ENCODE measurements at places on chromosomes 4 and X. TPM values are rescaled to one million over a fixed set of nuclear protein-coding genes. Genes with fewer than 3 reads are reported as not detected.

Gene KCND1
- total RNA-seq, result 1.9 TPM

Gene MSANTD1
- total RNA-seq, result 2.0 TPM

Gene EGF
- total RNA-seq, result not detected

Gene ADH7
- not detected for total RNA-seq

Gene TMPRSS11B
- total RNA-seq, result not detected

Gene ATP2B3
- not detected for total RNA-seq

GRCh38 chrX:73615022-73615421 lies 52.0 kb downstream of the CHIC1 start:
- H3K4me1 ChIP-seq, result no peaks in the 10 kb centered on the region
- H3K27me3 ChIP-seq, result no peaks in the 10 kb centered on the region
- no peak for DNase-seq
- no peaks in the 10 kb centered on the region for H3K36me3 ChIP-seq

DNA sequence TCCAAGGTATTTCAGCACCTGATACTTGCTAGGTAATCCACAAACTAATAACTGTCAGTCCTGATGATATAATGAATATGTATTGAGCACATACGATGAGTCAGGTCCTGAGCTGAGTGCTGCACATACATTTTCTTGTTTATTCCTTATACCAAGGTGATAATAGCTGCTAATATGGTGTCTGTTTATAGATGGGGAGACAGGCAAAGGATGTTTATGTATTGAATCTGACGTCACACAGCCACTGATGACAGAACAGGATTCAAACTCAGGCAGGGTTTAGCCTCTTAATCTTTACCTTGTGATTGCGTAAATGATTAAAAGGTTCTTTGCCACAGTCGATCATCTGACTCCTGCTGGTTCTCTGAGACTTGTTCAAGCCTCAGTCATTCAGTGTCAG lies 609.9 kb upstream of the CPEB2 start:
- no peak overlapping the region for H3K4me3 ChIP-seq
- no peak overlapping the region for H3K27ac ChIP-seq
- no peak for DNase-seq
- no peaks in the 10 kb centered on the region for H3K36me3 ChIP-seq
- H3K4me1 ChIP-seq, result no peaks in the 10 kb centered on the region

- no peak for DNase-seq
- no peaks in the 10 kb centered on the region for H3K27me3 ChIP-seq
- no peaks in the 10 kb centered on the region for H3K36me3 ChIP-seq
- H3K27ac ChIP-seq, result no peak overlapping the region
- no peak overlapping the region for H3K4me3 ChIP-seq
- no peaks in the 10 kb centered on the region for H3K4me1 ChIP-seq
Measured at GRCh38 chrX:131316260-131316659, 27.2 kb upstream of the IGSF1 start.

GRCh38 chr4:57231781-57232180 lies 121.6 kb upstream of the IGFBP7 start:
- no peaks in the 10 kb centered on the region for H3K36me3 ChIP-seq
- no peaks in the 10 kb centered on the region for H3K27me3 ChIP-seq
- DNase-seq, result no peak
- H3K27ac ChIP-seq, result no peak overlapping the region
- no peaks in the 10 kb centered on the region for H3K4me1 ChIP-seq

- no peak overlapping the region for H3K4me3 ChIP-seq
- no peaks in the 10 kb centered on the region for H3K36me3 ChIP-seq
- no peaks in the 10 kb centered on the region for H3K4me1 ChIP-seq
- H3K27me3 ChIP-seq, result no peaks in the 10 kb centered on the region
- no peak for DNase-seq
- no peak overlapping the region for H3K27ac ChIP-seq
Measured at GRCh38 chrX:42755815-42756214, 22.1 kb downstream of the PPP1R2C start.

- H3K27ac ChIP-seq, result peak overlapping the region; percentile 82
- peak; percentile 48 for DNase-seq
- H3K4me1 ChIP-seq, result peaks cover 48% of the 10 kb centered on the region
- peak overlapping the region; percentile 57 for H3K4me3 ChIP-seq
Measured at GRCh38 chr4:39044956-39045826, 13.0 kb upstream of the TMEM156 start.

DNA sequence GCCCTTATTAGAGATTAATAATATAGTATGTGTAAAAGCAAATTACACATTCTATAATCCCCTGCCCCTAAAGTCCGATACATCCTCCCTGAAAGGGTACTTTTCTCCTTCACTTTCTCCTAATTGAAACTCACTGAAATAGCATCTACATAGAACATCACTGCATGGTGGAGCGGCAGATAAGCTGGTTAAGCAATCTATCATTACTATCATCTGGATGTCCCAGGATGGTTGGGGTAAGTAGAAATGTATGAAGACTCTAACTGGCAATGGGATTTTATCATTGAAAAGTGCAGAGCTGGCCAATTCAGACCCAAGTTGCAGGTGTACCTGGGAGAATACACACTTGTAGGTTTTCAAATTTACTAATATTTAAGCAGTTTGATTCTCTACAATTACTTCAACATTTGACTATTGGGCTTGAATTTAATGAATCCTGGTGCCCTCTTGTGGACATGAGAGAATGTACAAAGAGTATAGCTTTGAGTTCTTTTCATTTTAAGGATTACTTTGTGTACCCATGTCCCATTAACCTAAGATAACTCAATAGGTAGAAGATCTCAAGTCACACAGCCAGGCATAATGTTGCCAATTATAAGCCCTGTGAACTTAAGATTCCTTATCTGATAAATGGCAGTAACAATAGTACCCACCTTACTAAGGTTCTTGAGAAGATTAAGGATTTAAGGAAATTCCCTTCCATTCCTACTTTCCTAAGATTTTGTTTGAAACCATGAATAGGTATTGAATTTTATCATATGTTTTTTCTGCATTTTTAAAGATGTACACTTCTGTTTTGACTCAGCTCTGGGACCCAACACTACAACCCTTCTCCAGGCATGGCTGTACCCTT lies 69.8 kb downstream of the SHROOM3 start:
- no peak overlapping the region for H3K27ac ChIP-seq
- no peaks in the 10 kb centered on the region for H3K4me1 ChIP-seq
- no peaks in the 10 kb centered on the region for H3K36me3 ChIP-seq

Data from CD4-positive, alpha-beta memory T cell (primary cell).